ENCODE measurements at places on chromosomes 12 and 14.
A peak's percentile ranks its signal among the peaks of the same experiment; 100 is the strongest.

DNA sequence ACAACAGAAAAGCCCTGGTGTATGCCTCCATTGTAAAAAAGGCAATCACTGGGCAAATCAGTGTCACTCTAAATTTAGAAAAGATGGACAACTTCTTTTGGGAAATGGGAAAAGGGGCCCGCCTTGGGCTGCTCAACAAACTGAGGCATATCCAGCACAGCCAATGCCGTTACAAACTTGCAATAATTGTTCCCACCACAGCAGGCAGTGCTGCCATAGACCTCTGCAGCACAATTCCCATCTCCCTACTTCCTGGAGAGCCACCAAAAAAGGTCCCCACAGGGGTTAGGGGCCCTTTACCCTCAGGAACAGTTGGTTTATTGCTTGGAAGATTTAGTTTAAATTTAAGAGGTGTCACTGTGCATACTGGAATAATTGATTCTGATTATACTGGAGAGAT is 16.4 kb upstream of the OR8S1 start:
- DNase-seq: no peak

- DNase-seq: no peak
These were observed 18.4 kb upstream of the RNU6-7 start for GRCh38 chr14:32183151-32184058.

DNA sequence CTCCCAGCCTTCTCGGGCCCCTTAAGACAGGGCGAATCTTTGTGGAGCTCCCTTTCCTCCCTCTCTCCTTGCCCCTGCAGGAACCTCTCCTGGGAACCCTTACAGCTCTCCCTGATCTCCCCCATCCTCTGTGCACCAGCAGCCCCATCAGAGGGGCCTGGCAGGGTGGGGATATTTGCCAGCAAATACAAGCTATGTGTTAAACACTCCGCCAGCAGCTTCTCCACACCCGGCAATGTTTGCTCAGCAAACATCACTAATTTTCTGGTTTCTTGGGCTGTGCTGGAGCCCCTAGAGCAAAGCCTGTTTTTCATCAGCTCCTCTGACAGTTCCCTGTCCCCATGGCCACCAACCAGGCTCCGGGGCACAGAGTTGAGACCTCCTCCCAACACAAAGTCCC is 147.5 kb upstream of the LHX5 start:
- no peak for DNase-seq

DNA sequence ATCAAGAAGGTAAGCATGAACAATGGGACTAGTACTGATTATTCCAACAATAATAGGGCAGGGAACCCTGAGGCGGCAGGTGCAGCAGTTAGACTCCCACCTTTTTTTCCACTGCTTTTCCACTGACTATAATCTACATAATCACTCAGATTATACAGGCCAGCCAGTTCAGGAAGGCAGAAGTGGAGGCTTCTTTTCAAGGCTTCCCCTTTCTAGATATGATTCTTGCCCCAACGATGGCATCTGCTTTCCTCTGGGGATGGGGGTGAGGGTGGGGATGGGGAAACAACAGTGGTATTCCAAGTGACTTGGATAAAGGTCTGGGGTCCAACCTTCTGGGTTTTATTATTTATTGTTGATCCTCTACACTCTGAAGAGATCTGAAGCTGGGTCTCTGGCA is 331 bp downstream of the NCKAP1L start:
- DNase-seq: no peak

DNA sequence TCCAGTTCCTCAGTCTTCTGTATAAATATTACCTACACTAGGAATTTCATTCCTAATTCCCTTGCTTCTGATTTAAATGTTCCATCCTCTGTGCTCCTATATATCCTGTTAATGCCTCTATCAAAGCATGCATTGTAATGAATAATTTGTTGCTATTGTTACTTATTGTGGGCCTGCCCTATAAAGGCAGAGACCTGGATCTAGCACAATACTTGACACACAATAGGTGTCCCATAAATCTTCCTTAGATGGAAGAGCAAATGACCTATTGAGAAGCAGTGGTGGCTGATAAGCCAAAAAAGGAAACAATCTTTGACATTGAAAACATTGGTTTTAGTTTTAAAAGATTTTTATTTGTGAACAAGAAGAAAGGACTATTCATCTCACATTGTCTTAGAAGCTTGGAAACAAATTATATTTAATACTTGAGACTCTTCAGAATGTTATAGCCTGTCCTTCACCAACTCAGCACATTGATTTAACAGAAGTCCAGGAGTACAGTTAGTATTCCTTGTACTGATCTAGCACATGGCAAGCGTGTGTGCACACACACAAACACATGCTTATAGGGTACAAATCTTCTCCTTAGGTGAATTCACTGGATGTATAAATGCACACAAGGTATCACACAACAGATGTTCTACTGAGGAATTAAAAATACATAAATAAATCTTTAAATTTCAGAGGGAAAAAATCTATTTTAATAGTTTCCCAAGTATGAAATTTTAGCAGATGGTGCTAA is 135.9 kb downstream of the DUSP6 start:
- DNase-seq: no peak

- no peak for DNase-seq
These were observed 86.8 kb upstream of the HIF1A start for GRCh38 chr14:61608245-61609165.

- DNase-seq: peak; percentile 42
These were observed 58.9 kb downstream of the DHRS2 start for GRCh38 chr14:23694949-23695663.

DNA sequence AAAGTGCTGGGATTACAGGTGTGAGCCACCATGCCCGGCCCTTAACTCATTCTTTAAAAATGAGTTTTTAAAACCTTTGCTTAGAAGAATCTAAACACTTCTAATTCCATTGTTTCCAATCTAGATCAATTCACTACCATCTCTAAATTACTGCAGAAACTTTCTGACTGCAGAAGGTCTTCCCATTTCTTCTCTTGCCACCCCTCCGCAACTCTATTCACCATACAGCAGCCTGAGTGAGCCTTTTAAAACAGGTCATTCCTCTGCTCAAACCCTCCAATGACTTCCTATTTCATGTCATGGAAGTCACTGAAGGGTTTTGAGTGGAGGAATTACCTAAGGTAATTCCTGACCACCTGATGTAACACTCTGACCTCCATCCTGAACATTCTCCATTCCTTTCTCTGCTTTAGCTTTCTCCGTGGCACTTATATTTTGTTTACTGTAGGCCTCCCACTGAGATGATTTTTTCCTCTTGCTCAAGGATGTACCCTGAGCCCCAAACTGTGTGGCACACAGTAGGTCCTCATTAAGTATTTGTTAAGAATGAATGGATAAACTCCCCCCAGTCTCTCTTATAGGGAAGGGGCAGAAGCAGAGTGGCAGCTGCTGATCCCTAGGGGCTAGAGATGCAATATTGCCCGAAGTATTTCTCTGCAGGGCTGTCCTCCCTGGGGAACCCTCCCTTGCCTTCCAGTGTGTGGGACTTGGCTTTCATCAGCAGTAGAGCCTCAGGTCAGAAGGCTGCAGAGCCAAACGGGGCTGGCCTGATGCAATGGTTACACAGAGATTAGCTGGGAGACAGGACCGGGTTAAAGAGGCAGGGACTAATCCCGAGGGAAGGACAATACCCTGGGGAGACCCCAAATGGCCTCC is 1.2 kb downstream of the DDIT3 start:
- peak; percentile 63 for DNase-seq

- DNase-seq: no peak
These were observed 154.0 kb downstream of the NDUFA12 start for GRCh38 chr12:94849411-94849976.

DNA sequence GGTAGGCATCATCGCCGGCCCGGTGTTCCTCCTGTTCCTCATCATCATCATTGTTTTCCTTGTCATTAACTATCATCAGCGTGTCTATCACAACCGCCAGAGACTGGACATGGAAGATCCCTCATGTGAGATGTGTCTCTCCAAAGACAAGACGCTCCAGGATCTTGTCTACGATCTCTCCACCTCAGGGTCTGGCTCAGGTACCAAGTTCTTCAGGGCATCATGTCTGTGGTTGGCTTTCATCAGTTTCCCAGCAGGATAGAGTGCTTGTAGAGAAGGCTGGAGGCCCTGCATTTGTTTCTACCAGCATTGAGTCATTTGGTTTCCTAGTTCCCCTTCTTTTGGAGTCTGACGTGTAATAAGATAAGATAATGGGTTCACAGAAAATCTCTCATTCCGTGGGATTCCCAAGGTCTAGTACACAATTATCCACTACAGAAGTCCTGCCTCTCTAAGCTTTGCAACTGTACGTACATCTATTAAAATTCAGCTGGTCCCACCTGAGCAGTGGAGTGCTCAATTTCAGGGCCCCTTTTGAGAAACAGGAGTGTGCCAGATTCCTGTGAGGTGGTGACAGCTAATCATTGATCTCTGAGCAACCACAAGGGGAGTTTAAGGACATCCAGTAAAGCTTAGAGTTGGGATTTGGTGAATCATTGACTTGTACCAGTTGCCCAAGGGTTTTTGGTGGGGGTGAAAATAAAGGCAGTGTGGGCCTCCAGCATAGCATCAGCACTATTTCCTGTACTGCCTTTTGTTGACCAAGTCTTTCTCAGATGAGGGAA is 25.1 kb downstream of the ACVR1B start:
- DNase-seq: no peak

- peak; percentile 38 for DNase-seq
These were observed 465 bp downstream of the ADSS1 start for GRCh38 chr14:104724407-104724980.

- DNase-seq: no peak
These were observed 6.5 kb downstream of the CYP46A1 start for GRCh38 chr14:99690636-99691035.

DNA sequence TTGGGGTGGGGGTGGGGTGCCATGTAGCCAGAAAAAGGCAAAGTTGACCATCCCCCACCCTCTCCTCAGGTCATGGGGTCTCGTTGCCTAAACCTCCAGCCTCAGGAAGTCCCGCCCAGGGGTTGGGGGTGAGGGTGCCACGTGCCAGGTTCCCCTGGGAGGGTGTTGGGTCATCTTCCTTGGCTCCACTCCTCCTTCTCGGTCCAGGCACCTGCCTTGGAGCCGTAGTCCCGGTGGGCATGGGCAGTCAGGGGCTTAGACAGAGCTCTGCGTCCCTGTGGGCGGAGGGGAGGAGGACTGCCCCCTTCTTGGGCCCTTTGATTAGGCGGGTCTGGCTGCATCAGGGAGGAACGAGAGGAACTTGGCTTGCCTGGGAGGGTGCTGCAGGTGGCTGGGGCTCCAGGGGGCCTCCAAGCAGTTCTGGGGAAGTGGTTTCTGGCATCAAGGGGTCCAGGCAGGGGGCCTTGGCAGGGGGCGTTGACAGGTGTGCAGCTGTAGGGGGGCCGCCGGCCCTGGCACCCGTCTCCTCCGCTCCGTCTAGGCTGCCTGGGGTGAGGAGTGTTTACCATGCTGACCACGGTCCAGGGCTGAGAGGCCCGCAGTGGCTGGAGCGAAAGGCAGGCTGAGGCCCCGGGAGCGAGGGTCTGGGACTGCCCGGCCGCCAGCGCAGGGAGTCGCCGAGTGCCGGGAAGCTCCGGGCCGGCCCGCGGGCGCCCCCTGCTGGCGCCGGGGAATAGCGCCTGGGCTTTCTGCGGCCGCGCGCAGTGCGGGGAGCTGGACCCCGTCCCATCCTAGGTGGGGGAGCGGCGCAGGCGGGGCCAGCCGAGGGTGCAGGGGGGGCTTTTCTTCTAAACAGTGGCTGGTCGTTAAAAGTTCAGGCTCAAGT is 7.9 kb downstream of the SETD1B start:
- DNase-seq: no peak

DNA sequence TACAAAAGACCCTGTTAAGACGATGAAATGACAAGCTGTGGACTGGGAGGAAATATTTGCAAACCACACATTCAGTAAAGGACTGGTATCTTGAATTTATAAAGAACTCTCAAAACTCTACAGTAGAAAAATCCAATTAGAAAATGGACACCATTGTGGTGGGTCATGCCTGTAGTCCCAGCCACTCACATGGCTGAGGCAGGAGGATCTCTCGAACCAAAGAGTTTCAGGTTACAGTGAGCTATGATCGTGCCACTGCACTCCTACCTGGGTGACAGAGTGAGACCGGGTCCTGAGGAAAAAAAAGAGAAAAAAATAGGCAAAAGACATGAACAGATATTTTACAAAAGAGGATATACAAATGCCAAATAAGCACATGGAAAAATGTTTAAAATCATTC is 41.9 kb downstream of the TTC6 start:
- DNase-seq: peak; percentile 23

DNA sequence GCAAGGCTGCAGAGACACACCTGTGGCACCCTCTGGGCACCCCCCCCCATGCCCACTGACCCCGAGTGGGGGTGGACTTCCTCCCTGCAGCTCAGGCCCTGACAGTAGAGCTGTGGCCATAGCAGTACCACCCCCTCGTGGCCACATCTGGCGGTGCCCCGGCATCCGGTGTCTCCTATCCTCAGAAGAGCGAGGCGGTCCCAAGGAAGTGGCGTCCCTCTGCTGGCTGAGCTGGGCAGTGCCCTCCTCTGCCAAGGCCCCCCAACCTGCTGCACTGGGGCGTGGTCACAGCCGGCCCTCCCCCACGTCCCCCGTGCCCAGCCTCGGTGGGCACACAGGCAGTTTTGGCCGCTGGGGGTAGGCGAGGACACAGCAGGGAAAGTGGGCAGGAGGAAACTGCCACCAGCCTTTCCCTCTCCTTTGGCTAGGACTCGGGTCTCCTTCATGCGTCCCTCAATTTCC is 6.0 kb upstream of the SLC6A12 start:
- DNase-seq: peak; percentile 62

DNA sequence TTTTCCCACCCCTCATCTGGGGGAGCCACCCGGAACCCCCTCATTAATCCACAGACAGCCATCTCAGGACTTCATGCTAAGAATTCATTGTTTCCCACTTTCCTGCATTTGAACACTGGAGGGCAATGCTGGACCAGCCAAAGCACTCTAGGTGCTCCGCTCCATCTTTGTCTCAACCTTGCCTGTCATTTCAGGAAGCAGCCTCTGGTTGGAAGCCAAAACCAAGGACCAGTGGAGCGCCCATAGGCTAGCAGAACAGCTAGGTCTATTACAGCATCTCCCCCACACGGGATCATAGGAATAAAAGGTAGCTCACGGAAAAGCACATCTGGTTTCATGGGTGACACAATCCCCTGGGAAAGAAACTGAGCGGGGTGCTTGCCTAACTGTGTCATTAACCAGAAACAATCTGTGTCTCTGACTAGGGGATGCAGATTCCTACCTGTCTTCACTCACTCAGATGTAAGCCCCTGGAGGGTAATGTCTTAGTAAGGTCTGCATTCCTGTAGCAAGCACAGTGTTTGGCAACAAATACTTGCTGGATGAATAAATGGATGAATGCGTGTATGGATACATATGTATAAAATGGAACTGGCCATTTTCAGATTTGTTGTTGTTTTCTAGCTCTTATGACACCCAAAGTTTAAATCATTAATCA is 197.0 kb downstream of the DAD1 start:
- peak; percentile 78 for DNase-seq

DNA sequence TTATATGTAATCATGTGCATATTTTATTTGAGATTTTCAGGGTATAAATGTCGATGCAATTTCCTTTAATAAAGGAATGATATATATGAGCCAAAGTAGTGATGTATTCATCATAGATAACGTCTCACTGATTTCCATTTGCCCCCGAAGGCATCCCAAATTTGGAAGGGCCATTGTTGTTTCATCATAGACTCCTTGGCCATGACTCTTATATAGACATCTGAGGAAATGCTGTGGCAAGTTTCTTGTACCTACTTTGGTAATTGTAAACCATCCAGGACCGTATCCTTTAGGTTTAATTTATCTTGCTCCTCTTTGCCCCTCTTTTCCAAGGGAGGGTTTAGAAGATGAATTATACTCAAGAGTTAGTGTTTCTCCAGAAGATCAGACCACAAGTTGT is 84.7 kb downstream of the SAMD4A start:
- DNase-seq: no peak
